ENCODE measurements at places on chromosomes 7 and 10. TPM values are rescaled to one million over a fixed set of nuclear protein-coding genes. Genes with fewer than 3 reads are reported as not detected.
A peak's percentile ranks its signal among the peaks of the same experiment; 100 is the strongest.

The CASP2 gene
- 12.6 TPM for total RNA-seq

The ZNF746 gene
- total RNA-seq, result 9.2 TPM

The PRDX3 gene
- 220 TPM for total RNA-seq

The CHAT gene
- not detected for total RNA-seq

The TACR2 gene
- 0.13 TPM for total RNA-seq

The TMEM236 gene
- total RNA-seq, result 0.54 TPM

The CLCN1 gene
- not detected for total RNA-seq

The POT1 gene
- total RNA-seq, result 14.6 TPM

The ANKRD2 gene
- 138 TPM for total RNA-seq

The SSC4D gene
- 0.51 TPM for total RNA-seq

The AOC1 gene
- total RNA-seq, result 0.43 TPM

The PRF1 gene
- total RNA-seq, result 1.2 TPM

DNA sequence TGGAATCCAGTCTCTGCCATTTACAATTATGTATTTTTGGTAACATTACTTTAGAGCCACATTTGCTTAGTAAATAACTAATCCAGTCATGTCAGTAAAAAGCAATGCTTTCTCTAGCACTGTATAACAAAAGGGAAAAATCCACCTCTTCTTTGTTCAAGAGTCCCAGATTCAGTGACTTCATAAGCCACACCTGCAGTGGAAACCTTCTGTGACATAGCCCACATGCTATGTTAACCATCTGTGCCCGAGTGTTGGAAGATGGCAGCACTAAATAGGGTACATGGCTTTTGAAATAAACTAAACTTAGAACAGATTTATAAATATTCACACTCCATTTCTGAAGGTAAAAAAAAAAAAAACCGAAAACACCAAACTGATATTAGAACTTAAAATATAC is 83.0 kb downstream of the CTTNBP2 start:
- no peak for DNase-seq

GRCh38 chr10:52639652-52640051 is 132.9 kb downstream of the MBL2 start:
- DNase-seq, result no peak

GRCh38 chr7:92685136-92686042 is 95.2 kb upstream of the FAM133B start:
- no peak for DNase-seq

- DNase-seq, result no peak
These were observed 239.6 kb downstream of the TRIL start for GRCh38 chr7:28718545-28718944.

GRCh38 chr7:148222721-148223120 is 367.8 kb upstream of the C7orf33 start:
- DNase-seq, result no peak

DNA sequence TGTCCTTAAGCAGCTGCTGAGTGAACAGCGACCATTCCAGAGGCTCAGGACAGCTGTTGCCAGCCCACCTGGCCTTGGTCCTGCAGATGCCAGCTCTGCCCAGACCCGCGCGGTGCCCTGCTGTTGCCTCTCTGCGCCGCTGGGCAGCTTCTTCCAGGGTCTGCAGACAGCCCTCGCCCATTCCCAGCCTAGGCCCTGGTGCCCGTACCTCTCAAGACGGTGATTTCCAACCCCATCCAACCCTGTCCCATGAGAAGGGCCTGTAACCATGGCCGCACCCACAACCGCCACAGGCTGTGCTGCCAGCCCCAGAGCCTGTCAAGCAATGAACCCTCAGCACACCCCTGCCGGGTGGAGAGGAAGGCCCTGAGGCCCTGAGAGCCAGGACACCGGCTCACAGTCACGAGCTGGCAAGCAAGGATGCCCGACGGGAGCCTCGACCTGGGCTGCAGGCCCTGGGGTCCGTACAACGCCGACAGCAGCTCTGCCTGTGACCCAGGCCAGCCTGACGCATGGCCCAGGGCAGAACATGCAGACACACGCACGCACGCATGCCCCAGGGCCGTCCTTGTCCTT is 231.9 kb downstream of the MAD1L1 start:
- no peak for DNase-seq

DNA sequence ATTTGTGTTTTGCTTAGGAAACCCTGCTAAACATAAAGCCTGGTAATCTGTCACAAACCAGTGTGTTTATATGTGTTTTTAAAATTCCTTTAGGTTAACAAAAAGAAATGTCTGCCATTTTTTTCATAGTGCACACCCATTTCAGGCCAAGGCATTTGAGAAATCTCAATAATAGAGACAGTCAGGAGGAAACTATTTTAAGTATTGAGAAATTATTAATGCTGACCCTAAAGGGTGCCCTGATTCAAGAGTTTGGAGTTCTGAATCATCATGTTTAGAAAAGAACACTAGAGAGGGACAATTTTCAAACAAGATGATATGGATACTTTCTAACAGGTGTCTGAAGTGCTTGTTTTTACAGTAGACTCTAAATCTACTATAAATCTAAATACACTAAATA is 28.7 kb downstream of the MALRD1 start:
- no peak for DNase-seq

DNA sequence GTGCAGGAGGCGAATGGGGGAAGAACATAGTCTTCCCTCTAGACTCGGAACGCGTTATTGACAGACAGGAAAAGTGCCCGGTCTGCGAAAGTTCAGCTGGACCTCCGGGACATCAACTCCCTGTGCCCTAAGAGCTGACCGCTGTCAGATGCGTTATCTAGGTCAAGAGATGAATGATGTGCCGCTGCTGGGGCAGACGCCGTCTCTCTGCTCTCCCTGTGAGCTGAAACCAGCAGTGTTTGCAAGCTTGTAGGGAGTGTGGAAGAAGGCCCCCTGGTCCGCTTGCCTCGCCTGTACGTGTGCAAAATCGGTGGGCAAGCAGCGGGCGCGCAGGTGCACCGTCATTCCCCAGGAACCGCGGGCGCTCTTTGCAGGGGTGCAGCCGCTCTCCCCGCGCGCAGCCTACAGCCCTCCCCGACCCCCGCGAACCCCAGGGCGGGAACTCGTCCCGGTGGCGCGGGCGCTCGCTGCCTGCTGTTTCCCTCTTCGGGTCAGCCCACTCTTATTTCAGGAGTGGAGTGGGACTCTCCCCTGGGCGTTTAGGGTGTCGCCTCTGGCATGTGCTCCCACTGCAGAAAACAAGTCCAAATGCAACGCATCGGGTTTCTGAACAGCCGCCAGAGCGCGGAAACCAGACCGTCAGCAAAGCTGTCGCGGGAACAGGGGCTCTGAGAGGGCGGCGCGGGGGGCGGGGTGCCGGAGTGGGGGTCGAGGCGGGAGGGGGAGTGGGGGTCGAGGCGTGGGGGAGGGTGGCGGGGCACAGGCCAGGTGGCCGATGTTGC is 1.8 kb upstream of the PFKFB3 start:
- no peak for DNase-seq

- DNase-seq, result no peak
These were observed 275.9 kb downstream of the EXOC4 start for GRCh38 chr7:133528796-133529195.

DNA sequence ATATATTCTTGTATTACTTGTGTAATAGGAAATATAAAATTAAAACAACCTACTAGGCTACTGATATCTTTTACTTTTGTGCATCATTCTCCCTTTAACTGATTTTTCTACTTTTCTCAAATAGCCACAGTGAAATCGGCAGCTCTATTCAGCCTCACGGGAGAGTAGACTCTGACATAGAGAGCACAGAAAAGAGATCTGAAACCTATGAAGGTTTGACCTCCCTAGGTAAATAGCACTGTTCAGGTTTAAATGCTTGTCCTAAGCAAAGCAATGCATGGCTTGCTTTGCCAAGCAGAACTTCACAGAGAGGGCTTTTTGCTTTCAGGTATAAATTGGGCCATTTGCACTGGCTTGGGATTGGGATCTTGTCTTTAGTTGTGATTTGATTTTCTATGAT is 53.1 kb downstream of the ACADSB start:
- DNase-seq, result no peak

GRCh38 chr7:100891568-100892247 is 2.2 kb upstream of the UFSP1 start:
- DNase-seq, result no peak

DNA sequence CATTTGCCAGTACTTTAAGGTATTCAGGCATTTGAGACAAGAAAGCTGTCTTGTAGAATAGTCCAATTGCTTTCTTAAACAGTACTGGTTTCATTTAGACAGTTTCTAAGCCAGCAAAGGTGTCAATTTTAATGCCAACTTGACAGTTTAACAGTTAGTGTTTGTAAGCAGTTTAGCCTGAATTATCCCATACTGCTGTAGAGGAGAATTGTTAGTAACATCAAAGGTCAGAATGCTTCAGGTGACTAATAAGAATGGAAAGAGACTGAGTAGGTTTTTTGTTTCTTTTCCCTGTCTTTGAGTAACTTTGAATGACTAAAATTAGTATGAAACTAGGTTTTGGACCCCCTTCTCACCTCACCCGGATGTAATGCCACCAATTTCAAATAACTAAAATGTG is 29.5 kb upstream of the VDAC2 start:
- no peak for DNase-seq

GRCh38 chr7:73936967-73937366 is 76.0 kb downstream of the TMEM270 start:
- DNase-seq, result peak; percentile 22

DNA sequence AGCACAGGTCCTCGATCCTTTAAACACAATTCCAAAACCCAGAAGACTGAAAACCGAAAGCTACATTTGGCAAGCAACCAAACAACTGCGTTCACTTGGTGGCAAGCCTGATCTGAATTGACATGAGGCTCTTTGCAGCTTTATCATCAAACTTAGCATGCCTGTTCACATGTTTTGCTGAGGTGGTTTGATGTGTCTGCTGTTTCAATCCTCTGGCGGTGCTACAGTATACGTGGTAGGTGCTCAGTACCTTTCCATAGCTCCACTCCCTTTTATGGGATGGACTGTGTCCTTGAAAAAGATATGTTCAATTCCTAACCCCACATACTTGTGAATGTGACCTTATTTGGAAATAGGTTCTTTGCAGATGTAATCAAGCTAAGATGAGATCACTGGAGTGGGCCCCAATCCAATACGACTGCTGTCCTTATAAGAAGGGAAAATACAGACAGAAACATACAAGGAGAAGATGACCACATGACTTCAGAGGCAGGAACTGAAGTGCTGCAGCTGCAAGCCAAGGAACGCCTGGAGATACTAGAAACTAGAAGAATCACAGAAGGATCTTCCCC is 33.4 kb downstream of the CCDC6 start:
- no peak for DNase-seq

DNA sequence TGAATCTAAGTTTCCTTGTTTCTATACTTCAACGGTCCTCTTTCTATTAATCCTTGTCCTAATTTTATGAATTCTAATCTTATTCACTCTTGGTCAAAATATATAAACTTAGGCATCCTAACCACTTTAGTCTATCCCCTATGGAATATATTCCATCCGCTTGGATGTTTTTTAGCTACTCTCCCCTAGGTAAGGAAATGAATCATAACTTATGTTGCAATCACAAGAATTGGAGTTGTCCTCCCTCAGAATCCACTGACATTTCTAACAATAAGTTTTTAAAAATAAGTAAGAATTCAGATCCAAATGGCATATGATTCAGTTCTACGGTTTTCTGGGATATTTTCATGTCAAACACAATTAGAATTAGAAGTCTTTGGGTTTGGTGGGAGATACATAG is 1081.6 kb downstream of the SORCS1 start:
- DNase-seq, result no peak

GRCh38 chr10:15197276-15197675 is 28.8 kb upstream of the NMT2 start:
- no peak for DNase-seq

DNA sequence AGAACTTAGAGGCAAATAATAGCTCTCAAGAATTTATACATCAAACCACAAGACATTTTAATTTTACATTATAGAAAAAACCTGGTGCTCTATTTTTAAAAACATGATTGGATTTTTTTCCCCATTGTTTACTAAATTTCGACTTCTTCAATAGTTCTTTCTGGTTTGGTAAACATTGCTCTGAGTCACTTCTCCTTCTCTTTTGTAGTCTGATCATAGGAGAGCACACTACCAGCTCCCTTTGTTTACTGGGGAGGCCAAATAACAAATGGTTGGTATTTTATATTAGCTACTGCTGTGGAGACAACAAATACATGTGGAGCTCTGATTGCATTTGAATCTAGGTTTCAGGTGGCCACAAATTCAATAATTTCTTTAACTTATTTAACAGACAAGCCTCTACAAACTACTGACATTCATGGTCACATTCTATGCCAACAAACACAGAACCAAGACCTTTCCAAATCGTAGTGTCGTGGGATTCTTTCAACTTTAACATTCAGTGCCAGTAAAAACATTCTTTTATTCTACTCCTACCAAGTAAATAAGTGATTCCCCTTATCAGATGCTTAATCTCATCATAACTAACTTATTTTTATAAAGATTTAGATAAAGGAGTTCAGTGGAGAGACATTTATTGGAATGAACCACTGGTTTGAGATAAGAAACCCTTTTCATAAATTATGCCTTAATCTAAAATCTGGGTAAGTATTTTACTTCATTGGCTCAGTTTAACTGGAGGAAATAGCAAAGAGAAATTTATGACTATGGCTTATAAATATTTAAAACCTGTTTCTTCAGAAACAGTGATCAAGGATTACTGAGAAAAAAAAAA is 17.7 kb upstream of the FXYD4 start:
- no peak for DNase-seq

GRCh38 chr7:133704453-133704852 is 422.7 kb upstream of the LRGUK start:
- no peak for DNase-seq

DNA sequence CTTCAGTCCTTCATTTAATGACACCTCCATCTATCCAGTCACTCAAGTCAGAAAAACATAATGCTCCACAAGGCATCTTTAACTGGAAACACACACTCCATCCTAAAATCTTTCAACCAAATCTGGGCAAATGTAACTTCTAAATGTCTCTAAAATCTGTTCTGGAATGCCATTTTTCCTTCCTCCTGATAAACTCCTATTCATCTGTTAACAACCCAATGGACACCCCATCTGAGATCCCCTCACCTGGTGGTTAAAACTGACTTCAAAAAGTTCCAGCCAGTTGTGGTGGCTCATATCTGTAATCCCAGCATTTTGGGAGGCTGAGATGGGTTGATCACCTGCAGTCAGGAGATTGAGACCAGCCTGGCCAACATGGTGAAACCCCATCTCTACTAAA is 78.7 kb downstream of the ARHGAP21 start:
- no peak for DNase-seq

DNA sequence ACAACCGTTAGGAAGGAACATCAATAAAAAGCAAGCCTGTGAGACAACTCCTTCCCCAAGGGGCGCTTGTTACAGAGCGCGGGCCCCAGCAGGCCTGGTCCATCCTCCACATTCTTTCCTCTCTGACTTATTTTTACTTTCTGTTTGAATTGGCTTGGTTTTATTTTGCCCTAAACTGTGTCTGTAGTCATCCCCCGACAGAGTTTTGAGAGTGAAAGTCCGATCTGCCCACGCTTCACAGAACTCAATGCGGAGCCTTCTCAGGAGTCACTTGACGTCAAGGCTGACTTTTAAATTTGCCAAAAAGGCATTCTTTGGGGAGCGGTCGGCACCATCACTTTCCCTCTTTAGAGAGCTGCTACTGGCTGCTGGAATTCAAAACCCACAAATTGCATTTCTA is 150.1 kb upstream of the KLF6 start:
- no peak for DNase-seq

- no peak for DNase-seq
These were observed 135.5 kb downstream of the USP6NL start for GRCh38 chr10:11475831-11476434.

Measured in cardiac septum (tissue), 1 donor.